Karpas-422 (cell line): ENCODE measurements at places on chromosomes 12 and 14.

DNA sequence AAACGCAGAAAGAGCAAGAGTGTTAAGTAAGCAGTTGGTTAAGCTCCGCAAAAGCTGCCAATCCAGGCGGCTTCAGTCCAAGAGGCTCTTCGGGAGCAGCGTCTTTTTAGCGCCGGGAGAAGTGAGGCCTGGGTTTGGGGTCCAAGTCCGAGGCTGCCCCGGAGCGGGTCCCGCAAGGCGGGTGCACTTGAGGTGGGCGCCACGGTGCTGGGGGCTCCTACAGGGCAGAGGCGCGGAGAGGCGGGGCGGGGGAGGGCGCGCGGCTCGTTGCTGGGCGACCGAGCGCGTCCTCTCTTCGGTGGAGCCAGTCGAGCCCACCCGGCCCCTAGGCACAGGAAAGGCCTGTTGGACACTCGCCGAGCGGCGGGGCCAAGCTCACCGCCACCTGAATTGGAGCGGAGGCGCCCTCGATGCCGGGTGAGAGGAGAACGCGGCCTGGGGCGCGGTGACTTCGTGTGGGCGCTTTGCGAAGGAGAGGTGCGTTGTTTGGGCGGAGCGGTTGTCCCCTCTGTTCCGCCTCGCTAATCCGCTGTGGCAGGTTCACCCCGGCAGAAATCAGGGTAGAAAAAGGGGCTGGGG is 15.6 kb downstream of the TTC6 start:
- no peak for DNase-seq

GRCh38 chr12:130526813-130527212 is 189.1 kb downstream of the PIWIL1 start:
- DNase-seq: no peak

GRCh38 chr12:32353540-32353939 is 45.8 kb upstream of the FGD4 start:
- no peak for DNase-seq

DNA sequence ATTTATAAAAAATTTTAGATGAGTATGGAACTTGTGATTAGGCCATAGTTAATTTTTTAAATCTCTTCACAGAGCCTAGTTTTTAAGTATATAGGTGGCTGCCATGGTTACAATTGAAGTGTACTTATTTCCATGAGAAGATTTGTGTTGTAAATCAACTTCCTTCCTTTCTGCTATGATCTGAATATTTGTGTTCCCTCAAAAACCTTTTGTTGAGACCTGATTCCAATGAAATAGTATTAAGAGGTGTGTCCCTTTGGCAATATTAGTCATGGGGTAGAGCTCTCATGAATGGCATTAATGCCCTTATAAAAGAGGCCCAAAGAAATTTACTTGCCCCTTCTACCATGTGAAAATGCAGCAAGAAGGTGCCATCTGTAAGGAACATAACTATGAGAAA is 28.8 kb downstream of the ETNK1 start:
- DNase-seq: no peak

DNA sequence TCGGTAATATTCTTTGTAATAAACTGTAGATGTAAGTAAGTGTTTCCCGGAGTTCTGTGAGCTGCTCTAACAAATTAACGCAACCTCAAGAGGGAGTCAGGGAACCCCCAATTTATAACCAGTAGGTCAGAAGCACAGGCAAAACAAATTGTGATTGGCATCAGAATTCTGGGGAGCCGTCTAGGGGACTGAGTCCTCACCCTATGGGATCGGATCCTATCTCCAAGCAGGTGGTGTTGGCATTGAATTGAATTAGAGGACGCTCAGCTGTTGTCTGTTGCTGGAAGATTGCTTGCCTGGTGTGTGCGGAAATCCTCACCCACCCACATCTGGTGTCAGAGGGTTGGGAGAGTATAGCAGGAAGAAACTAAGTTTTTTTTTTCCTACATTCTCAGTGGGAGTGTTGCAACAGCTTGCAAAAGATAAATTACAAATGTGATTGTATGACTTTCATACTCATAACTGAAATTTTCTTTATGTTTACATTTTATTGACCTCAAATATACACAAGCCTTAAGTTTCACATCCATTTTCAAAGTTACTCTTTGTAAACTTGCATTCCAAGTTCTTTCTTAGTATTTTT is 5.5 kb downstream of the TMEM52B start:
- DNase-seq: no peak

DNA sequence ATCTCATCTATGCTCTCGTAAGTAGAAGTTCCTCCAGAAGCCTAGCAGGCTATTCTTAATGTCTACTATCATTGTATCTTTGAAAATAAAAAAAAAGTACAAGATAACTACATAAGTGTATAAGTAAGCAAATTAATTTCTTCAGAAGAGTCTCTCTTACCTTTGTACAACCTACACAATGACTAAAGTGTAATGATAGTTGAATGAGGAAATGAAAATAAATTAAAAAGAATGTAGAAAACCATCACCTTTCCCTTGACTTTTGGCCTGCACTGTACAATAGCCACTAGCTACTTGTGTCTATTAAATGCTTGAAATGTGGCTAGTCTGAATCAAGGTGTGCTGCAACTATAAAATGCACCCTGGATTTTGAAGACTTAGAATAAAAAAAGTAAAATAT is 229.9 kb upstream of the FOXN3 start:
- no peak for DNase-seq

DNA sequence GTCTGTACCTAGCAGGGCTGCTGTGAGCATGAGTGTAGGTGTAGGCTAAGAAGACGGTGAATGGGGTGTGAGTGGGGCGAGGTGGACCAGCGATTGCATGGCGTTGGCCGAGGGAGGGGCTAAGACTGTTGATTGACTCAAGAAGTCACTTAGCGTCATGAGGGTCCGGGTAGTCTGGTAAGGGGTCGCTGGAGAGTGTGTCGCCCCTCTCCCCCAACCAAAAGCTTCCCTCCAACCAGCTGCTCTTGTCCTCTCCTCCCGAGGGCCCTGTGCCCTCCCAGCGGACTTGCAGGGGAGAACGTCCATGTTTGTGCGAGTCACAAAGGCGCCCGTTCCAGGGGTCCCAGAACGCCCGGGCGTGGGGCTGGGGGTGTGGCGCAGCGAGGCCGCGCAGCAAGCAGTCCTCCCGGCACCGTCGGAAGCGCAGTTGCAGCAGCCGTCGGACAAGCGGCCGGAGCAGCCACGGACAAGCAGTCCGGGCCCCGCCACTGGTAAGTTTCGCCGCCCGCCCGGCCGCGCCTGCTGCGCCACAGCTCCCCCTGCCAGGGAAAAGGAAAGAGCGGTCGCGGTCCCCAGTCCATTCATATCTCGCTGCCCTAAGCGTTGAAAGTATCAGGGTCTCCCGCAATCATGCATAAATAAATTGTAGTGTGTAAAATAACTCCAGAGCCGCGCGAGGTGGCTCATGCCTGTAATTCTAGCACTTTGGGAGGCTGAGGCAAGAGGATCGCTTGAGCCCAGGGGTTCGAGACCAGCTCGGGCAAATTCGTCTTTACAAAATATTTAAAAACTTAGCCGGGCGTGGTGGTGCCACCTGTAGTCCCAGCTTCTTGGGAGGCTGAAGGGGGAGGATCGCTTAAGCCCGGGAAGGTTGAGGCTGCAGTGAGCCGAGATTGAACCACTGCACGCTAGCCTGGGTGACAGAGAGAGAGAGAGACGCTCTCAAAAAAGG is at the start of gene CCDC63:
CCDC63 (plus strand) TSS at position 373 of the 952 bp plus-strand sequence. CDS start 5,968 bp downstream, outside the sequence.
- DNase-seq: peak; percentile 40

DNA sequence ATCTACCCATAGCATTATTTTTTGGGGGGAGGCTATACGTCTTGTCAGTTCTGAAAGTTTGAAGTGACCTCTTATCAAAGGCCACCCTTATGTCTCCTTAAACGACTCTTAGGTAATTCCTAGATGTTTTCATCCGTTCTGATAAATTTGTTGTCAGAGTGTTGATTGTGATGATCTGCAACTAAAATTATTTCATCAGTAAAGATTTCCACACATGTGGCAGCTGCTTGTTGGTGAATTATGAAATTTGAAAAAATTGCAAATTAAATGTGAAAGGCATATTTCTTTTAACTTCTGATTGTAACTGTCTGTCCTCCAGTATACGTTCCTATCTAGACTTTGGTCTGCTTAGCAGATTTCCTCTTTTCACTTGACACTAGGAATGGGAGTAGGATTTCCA is 1.4 kb downstream of the ADIPOR2 start:
- DNase-seq: no peak

DNA sequence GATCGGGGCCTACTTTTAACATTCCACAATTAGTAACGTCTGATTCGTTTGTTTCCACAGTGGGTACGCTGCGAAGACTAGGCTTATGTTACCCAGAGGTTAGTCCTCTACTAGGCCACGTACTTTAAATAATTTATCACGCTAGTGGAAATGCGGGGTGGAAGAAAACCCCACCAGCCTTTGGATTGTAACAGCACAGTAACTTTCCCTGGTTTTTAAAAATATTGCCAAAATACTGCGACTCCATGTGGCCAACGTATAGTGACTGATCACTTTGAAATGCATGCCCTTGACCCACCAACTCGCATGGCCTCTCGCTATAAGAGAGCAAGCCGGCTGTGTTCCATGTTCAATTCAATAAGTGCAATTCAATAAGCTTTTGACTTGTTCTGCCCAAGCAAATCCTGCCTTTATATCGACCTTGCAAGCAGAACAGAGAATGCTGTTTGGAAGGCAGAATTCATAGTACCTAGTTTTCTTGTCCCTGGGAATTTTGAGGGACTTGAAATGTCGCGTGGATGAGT is 882 bp upstream of the GTF2A1 start:
- no peak for DNase-seq

GRCh38 chr12:130924966-130925665 is 28.6 kb upstream of the ADGRD1 start:
- no peak for DNase-seq

- no peak for DNase-seq
These were observed 3.8 kb downstream of the LRP1 start for GRCh38 chr12:57131896-57132744.

GRCh38 chr12:68462803-68463202 is 130.6 kb upstream of the MDM1 start:
- DNase-seq: no peak

GRCh38 chr12:42473130-42473529 is 116.4 kb downstream of the PRICKLE1 start:
- DNase-seq: no peak

- peak; percentile 67 for DNase-seq
These were observed 663 bp downstream of the NCKAP5L start for GRCh38 chr12:49827401-49828099.

DNA sequence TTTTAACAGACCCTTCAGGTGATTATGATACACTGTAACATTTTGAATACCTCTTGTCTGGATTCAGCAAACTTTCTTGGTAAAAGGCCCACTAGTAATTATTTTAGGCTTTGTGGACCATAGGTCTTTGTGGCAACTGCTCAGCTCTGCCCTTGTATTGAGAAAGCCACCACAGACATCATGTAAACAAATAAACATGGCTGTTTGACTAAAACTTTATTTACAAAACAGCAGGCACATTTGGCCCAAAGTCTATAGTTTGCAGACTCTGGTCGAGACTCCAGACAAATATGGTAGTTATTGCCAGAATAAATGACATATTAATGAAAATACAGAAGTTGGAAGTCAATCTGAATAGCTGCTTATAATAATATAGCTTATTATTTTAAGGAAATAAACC is 18.2 kb downstream of the NAA30 start:
- DNase-seq: no peak

DNA sequence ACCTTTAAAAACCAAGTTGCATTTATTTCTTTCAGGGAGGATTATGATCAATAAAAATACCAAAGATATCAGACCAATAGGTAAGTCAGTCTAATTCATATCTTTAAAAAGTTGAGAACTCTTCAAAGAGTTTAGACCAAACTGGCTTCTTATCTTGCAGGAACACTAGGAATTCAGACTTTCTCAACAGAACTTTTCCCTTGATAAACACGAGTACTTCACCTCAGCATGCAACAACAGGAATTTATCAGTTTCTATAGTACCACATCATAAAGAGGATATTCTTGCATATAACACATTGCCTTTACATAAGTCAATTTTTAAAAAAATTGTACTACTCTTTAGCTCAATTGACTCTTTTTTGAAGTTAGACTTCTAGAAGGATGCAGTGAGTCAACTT is 68.2 kb downstream of the DNAI7 start:
- DNase-seq: no peak
